ENCODE measurements at places on chromosomes 3 and 15.

DNA sequence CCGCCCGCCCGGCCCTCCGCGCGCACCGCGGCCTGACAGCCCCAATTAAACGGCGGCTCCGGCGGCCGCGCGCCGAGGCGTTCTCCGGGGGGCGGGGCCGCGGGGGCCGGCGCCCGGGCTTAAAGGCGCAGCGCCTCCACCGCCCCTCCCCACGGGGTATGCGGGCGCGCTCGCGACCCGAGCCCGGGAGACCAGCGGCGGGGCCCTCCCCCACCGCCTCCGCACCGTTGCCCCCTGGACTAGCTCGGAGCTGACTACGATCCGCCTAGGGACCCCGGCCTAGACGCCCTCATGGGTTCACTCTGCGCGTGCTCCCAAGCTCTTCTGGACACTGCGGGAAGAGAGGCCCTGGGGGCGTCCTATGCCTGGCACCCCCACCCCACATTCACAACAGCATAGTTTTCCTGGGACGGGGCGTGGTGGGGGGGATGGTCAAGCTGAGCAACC, at the start of gene DUSP7:
TSS of gene DUSP7 (minus strand) at position 51 of the 447 bp plus-strand sequence. CDS start 205 bp downstream, outside the sequence.
- DNase-seq = peak; percentile 38

DNA sequence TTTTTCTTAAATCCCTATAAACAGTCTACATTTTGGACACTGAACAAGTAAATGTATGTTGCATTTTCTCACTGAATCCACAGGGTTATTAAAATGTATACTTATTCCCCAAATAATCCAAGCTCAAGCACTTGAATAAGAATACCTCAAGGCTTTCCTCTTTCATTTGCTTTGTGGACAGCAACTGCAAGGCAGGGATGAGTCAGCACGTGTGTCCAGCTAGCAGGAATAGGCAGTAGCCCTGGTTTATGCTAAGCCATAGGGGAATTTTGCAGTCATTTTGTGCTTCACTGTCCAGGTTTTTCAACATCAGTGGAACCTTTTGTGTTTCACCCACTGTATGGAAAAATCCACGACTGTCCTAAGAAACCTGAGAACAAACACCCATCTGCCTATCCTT, 96.7 kb upstream of the KCNMB2 start:
- peak; percentile 26 for DNase-seq

DNA sequence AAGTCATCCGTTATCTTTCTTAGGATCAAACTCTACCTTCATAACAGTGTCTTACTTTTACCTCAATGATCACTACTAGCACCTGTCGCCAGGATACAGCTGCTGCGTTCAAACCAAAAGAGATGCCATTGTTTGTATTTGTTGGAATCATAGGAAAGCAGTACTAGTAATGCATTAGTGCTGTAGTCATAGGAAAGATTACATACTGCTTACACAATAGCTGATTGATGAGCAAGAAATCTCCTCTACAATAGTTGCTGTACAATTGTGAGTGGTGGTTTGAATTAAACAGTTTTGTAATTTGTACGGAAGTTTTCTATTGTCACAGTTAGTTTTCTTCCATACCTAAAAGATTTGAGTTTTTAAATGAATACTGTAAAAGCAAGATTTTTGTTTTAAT, 21.4 kb downstream of the ACAP2 start:
- no peak for DNase-seq

DNA sequence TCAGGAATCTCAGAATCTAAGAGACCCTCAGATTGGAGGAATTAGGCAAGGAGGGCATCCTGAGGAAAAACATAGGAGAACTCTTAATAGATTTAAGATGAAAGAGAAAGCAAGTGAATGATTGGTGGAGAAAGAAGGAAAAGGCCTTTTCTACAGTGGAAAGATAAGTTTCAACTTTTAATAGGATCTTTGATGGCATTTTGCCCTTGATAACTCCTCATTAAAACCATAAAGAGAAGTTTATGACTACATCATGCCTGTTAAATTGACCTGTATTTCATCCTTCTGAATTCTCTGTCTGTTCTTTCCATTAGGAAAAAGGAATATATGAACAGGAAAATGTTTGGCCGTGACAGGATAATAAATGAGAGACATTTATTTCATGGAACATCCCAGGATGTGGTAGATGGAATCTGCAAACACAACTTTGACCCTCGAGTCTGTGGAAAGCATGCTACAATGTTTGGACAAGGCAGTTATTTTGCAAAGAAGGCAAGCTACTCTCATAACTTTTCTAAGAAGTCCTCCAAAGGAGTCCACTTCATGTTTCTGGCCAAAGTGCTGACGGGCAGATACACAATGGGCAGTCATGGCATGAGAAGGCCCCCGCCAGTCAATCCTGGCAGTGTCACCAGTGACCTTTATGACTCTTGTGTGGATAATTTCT, 30.1 kb downstream of the TIPARP start:
- no peak for DNase-seq

DNA sequence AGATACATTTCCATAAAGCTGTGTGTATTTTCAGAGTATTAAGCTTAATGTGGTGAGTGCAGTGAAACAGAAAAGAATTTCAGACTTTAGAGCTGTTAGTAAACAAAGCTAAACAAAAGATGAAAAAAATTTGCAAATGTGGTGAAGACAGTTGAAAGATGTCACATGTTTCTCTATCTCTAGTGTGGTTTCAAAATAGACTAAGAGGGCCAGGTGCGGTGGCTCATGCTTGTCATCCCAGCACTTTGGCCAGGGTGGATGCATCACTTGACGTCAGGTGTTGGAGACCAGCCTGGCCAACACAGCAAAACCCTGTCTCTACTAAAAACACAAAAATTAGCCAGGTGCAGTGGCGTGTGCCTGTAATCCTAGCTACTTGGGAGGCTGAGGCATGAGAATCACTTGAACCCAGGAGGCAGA, 466.0 kb upstream of the NR2F2 start:
- DNase-seq = no peak
